ENCODE measurements at places on chromosomes 11 and 22.

DNA sequence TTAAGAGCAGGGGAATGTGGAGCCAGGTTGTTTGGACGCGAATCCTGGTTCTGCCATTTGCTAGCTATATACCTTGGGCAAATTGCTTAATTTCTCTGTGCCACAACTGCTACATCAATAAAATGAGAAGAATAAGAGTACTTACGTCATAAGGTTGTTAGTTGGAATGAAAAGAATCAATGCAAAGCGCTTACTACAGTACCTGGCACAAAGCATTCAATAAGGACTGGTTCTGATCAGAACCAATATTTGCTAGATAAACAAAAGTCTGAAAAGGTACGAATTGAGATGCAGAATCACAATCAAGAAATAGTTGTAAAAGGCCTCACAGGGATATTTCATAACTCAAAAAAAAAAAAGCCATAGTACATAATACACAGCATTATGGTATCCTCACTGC, 11.2 kb downstream of the AMBRA1 start:
- no peak for DNase-seq

DNA sequence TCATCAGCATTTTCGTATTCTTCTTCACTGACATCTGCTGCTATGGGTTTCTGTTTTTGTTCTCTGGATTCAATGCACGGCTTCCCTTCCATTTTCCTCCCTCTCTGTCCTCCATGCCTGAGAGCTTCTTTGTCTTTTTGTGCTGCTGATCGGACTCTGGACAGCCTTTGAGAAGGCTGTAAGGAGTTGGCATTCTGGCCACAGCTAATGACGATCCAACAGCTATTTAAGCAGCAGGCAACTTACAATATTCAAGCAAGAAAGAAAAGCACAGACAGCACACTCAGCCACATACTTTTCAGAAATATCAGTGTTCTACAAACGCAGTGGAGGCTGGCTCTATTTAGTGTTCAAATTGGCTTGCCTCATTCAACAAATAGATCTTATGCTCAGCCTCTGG, 60.9 kb upstream of the ZC3H12C start:
- no peak for DNase-seq

DNA sequence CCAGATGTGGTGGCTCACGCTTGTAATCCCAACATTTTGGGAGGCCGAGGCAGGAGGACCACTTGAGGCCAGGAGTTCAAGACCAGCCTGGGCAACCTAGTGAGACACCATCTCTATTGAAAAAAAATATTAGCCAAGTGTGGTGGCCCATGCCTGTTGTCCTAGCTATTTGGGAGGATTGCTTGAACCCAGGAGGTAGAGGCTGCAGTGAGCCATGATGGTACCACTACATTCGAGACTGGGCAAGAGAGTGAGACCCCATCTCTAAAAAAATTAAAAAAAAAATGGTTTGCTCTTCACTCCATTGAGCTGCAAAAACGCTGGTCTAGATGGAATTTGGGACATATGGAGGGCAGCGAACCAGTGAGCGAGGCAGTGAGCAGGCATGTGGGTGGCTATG, 21.6 kb upstream of the SOX10 start:
- DNase-seq = no peak

DNA sequence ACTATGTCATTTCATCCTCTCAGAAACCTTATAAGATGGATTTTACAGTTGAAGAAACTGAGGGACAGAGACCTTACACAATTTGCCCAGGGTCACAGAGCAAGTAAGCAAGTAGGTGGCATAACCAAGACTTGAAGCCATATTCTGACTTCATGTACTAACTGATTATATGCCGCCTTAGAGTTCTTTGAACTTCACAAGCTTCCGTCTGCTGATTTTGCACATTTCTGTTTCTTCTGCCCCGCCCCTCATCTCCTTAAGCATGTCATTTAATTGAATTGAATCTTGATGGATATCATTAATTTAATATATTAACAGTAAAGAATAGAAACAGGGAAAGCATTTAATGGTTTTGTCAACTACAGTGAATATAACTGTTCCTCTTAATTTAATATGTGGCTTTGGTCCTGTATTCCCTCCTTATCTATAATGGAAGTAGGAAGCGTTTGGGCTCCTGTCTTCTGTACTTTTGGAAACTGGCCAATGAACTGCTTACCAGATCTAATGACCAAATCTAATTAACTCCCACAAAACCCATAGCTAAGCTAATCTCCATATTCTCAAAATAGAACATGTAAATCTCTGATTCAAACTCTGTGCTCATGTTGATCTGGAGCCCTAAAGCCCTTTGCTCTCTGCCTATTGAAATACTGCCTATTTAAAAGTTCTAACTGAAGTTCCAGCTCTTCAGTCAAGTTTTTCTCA, 30.4 kb downstream of the SIK2 start:
- DNase-seq = no peak

DNA sequence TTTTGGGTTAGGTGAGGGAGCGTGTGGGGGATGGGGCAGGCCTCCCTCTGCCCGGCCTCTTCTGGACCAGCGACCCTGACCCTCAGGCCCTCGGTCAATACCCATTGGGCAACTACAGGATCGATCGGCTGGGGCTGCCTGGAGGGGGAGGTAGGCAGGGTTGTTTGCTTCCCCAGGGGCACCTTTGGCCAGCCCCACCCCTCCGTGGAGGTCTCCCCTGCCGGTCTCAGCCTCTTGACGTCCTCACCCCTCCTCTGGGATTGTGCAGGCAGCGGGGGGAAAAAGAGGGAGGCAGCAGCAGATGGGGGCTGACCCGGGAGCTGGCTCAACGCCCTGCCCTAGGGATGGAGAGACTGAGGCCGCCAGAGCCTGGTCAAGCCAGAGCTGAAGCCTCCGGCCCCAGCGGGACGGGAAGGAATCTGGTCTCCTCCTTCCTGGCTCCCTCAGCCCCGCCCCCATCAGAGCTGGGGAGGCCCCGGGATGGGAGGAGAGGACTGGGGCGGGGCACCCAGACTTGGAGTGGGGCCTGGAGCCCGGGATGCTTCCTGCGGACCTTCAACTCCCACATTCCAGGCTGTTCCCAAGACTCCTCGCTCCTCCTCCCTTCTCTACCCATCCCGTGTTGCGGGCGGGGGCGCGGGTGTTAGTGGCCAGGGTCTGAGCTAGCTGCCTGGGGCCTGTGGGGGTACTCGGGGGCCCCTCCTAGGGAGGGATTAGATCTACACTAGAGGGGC, 14.4 kb upstream of the CDC42EP1 start:
- no peak for DNase-seq

GRCh38 chr22:22663861-22664800, 19.7 kb downstream of the GGTLC2 start:
- DNase-seq = peak; percentile 21

GRCh38 chr22:28989484-28989883, 72.1 kb downstream of the C22orf31 start:
- DNase-seq = no peak

GRCh38 chr11:75013051-75013450, 24.3 kb downstream of the NEU3 start:
- DNase-seq = no peak

- DNase-seq = no peak
Observed at GRCh38 chr11:112392904-112393303, 132.2 kb upstream of the PLET1 start.

- DNase-seq = no peak
Observed at GRCh38 chr22:19748991-19749664, 11.4 kb upstream of the TBX1 start.

- DNase-seq = no peak
Observed at GRCh38 chr11:111782109-111782741, 16.0 kb upstream of the PPP2R1B start.

- DNase-seq = no peak
Observed at GRCh38 chr11:108392353-108392752, 75.0 kb downstream of the C11orf65 start.

- no peak for DNase-seq
Observed at GRCh38 chr11:8178297-8178696, 9.5 kb upstream of the RIC3 start.

- peak; percentile 66 for DNase-seq
Observed at GRCh38 chr22:50531962-50532674, 2.3 kb upstream of the TYMP start.

GRCh38 chr11:1760351-1761109, 3.2 kb downstream of the CTSD start:
- DNase-seq = peak; percentile 33

- DNase-seq = no peak
Observed at GRCh38 chr11:12249590-12250260, 127.6 kb upstream of the PARVA start.

- DNase-seq = no peak
Observed at GRCh38 chr22:27483095-27483785, 318.3 kb downstream of the MN1 start.

GRCh38 chr11:61554172-61554988, 26.5 kb downstream of the SYT7 start:
- DNase-seq = no peak

GRCh38 chr11:77121096-77121640, 6.9 kb upstream of the MYO7A start:
- DNase-seq = no peak

GRCh38 chr22:45529971-45530575, 27.4 kb downstream of the FBLN1 start:
- DNase-seq = no peak

DNA sequence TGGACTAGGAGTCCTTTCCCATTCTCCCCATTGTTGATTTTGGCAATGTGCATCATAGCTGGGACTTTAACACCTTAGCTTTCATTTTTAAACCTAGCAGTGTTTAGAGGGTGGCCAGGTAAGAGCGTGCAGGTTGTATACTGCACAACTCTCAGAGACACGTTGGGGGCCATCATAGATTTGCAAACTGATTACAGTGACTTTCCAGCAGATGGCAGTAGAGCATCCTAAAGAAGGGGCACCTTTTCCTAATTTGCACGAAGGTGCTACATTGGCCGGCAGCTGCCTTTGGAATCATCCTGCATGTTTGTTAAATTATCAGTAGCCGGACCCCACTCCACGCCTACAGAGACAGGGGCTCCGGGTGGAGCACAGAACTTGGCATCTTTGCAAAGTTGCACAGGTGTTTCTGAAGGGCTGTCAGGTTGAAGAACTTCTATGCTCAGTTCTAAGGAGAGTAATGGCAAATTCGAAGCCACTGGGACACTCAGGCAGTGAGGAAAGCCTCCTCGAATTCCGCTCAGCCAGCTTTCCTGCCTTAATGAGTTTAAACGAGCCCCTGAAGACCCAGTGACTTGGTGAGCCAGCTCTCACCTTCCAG, 7.7 kb downstream of the LHFPL7 start:
- peak; percentile 32 for DNase-seq

GRCh38 chr11:110113505-110113904, 20.3 kb downstream of the ZC3H12C start:
- no peak for DNase-seq

- DNase-seq = peak; percentile 74
Observed at GRCh38 chr11:112797648-112798293, 163.4 kb upstream of the NCAM1 start.

GRCh38 chr11:35531246-35531645, 5.8 kb upstream of the PAMR1 start:
- no peak for DNase-seq

- no peak for DNase-seq
Observed at GRCh38 chr11:85318573-85318972, 308.6 kb downstream of the DLG2 start.

DNA sequence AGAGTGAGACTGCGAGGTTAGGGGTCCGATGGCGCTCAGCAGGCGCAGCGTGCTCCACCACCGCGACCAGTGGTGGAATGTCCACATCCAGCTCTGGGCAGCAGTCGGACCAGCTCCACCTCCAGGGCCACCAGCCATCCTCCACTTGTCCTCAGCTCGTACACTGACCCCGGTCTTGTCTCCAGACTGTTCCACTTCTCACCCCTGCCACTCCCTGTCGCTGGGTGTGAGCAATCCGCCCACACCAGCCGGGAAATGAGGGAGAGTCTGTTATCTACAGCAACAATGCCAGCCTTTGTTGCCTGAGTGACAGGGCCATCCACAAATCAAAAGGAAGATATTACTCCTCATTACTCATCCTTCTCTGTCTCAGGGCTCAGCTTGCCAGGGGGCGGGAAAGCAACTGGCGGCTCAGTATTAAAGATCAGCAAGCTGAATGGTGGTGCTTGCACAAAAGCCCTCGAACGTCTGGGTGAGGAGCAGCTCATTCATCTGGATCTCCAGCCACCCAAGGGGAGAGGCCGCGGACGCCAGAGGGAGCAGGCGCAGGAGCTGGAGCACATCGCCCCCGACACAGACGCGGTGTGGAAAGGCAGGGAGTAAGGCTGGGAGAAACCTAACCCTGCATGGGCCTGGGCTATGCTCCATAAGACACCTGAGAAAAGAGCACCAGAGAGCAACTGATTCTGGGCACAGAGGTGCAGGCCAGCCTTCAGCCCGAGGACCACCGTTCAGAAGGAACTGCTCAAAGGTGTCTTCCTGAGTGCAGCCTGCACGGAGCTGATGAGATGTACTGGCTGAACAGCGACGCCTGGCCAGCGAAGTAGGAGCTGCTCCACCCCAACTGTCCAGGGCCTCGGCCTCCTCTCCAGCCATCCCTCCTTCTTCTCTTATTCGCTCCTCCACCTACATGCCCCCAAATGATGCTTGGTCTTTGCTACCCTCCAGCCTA, 21.9 kb downstream of the IGSF9B start:
- no peak for DNase-seq

- no peak for DNase-seq
Observed at GRCh38 chr22:31897842-31898805, 46.2 kb upstream of the YWHAH start.

DNA sequence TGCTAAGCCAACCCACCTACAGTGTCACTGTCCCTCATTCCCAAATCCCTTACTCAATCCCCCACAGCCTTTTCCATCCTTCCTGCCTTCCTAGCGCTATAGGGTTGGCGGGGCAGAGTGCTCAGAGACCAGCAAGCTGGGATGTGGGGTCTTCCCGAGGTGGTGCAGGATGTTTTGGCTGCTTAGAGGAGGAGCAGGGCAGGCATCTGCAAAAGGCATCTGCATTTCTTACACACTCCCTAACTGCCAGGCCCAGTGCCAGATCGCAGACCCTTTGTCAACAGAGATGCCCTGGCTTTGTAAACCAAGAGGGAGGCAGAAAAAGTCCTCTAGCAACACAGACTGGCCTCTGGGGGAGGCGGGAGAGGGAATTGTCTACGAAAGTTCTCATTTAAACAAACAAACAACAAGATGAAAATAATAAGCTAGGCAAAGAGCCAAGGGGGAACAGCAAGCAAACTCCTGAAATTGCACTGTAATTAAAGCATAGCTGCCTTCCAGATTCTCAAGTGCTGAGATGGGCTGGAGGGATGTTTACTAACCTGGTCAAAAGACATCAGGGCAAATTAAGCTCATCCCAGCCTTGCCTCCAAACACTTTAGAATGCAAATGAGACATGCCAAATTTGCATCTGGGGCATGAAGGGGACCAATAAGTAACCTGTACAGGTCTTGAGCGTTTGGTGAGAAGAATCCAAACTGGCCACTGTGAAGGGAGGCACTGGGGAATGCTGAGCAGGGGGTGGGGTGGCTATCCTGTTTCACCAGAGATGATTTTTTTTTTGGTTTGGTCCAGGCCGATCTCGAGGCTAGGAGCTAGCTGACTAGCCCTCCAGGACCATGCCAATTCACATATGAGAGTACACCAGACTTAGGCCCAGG, 38.1 kb upstream of the ADA2 start:
- no peak for DNase-seq

DNA sequence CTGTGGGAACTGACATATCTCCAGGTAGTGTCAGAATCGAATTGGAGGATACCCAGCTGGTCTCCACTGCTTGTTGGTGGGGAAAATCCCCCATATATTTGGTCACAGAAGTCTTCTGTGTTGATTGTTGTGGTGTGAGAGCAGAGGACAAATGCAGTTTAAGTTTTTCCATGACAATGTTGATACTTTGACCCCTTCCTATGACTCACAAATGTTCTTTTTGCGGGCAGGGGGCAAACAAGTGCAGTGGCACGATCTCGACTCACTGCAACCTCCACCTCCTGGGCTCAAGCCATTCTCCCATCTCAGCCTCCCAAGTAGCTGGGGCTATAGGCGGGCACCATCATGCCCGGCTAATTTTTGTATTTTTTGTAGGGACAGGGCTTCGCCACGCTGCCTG, 7.4 kb upstream of the PATL1 start:
- no peak for DNase-seq

Data from activated naive CD8-positive, alpha-beta T cell treated with anti-CD3 and anti-CD28 coated beads, Interleukin-2, amount 10 ng/mL, durations not matched to agents 7 days and 5 days (primary cell).